ENCODE measurements at places on chromosomes 7 and 10.

DNA sequence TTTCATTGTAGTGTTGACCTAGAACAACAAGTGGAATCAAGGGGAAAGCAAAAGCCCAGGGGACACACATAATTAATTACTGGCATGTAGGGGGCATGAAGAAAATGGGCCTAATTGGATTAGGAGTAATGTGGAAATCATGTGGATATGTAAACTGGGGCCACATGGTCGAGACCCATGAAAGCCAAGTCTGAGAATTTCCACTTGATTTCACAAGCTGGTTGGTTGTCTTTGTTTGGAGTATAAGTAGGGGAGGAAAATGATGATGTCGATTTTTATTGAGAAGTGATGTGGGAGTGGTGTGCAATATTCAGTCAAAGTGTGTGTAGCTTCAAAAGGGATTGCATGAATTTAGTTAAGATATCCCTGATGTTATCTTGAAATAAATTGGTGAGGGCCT is 131.8 kb downstream of the LRRC4 start:
- DNase-seq, result no peak

DNA sequence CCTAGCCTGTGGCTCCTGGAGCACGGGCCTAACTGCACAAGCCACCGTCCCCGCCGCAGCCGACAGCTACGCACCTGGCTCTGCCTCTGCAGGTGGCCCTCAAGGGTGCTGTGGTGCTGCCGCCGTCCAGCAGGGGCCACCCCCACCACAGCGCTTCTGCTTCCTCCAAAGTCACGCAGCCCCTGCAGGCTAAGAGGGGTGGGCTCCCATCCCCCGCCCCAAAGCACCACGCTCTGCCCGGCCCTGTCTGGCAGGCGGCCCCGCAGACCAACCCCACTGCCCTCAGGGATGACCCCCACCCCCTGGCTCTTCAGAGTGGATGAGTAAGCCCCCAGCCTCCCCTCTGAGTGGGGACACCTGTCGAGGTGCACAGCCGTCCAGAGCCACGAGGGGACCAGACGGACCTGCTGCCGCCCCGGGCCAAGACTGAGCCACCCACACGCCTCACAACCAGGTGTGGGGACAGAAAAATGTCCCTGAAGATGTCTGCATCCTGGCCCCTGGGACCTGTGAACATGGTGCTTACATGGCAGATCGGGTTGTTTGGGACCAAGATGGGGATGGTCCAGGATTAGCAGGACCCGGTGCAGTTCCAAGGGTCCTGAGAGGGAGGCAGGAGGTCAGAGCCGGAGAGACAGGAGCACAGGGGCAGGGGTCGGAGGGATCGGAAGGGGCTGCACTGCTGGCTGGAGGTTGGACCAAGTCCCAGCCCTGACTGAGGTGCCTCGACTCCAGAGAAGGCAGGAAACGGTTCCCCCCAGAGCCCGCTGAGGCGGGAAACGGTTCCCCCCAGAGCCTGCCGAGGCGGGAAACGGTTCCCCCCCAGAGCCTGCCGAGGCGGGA is 9.0 kb upstream of the ADAP1 start:
- no peak for DNase-seq

DNA sequence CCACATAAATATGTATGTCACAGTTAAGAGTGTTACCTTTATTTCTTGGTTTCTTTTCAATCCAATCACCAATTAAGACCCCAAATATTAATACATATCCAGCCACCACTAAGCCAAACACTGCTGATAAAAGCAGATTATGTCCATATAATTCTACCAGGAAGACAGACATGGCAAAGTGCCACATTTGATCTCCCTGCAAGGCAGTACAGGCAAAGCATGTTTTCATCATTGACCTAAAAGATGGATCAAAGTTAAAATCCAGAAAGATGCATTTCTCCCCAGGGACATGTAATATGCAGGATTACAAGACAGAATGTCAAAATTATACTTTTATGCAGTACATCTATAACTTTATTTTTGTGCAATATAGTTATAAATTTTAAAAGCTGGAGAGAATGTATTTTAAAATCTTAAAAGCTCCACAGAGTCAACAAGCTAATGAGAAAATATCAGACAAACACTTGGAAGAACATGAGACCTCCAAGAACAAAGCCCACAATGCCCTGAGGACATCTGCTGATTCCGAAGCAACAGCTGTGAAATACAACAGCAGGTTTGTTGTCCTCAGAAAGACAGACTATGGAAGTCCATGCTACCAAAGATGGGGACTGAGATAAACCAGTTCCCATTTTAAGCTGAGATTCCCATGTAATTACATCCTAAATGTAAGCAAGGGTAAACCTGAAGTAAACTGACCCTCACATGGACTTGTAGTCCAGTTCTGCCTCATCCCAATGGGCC is 54.5 kb upstream of the TOMM7 start:
- DNase-seq, result no peak

- DNase-seq, result no peak
These were observed 91.8 kb downstream of the ARHGAP12 start for GRCh38 chr10:31836569-31837406.

DNA sequence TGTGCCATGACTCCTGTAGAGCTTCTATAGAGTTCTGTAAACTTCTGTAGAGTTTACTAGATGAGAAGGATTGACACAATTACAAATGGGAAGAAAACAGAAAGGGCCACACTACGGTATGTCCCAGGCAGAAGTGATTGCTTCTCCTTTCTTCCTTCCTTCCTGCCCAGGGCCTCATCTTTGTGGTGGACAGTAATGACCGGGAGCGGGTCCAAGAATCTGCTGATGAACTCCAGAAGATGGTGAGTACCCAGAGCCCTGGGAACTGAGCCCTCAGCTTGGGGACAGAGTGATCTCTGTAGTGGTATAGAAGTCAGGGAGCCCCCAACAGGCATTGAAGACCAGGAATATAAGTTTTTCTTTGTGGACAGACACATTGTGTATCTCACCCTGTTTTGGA is 1.7 kb downstream of the ARF5 start:
- no peak for DNase-seq

DNA sequence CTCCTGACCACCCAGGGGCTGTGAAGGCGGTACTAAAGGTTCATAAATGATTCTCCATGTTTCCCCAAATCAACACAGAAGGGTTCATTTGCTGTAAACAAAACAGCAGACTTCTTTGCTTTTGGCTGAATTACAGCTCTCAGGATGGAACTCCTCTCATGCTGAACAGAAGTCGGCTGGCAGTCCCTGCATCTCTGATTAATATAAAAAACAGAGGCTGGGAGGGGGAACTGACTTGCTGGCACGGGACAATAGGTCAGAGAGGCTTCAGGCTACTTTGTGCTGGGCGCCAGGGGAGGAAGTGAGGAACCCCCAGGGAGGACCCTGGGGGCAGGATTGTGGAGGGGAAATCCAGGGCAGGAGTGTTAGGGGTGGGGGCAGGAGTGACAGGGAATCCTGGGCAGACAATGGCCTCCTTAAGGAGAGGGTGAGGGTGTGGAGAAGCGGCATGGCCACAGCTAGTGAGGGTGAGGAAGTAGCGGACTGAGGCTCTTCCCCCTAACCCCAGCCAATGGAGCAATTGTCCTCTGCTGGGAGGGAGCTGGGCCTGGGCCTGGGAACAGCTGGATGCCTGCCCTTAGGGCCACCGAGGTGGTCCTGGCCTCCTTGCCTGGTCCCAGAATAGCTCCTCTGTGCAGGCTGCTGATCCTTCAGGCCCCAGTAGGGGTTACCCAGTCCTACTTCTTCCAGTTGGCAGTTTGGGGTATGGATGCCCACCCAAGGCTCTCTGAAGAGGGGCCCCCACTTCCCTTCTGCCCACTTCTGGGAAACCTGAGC is 9.2 kb upstream of the SFRP5 start:
- DNase-seq, result no peak

GRCh38 chr10:73888514-73888913 is 14.2 kb upstream of the CAMK2G start:
- DNase-seq, result no peak

DNA sequence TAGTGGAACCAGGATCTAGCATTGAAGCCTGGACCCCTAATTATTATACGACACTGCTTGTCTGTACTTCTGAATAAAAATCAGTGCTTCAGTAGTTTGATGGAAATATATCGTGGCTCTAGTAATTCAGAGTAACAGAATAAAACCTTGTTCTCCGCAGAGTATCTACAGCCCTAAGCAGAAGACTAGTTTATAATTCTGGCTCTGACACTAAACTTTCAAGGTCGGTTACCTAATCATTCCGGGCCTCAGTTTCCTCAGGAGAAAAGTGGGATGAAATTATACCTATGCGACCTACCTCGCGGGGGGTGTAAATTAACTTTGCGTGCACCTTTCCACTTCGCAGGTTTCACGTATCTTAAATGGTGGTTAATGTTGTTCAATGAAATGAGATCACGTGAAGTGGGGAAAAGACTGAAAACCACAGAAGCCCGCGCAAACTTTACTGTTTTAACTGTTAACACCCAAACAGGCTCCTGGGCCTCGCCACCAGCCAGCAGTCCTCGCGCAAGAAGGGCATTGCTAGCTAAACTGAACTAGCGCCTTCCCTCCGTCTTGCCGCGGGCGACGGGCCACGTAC is 615 bp downstream of the THAP5 start:
- DNase-seq, result no peak

GRCh38 chr7:152660021-152660420 is 15.9 kb downstream of the XRCC2 start:
- DNase-seq, result no peak

GRCh38 chr7:157003445-157003755 is 7.1 kb downstream of the MNX1 start:
- no peak for DNase-seq

GRCh38 chr7:122951006-122951405 is 44.5 kb downstream of the TAS2R16 start:
- DNase-seq, result no peak

DNA sequence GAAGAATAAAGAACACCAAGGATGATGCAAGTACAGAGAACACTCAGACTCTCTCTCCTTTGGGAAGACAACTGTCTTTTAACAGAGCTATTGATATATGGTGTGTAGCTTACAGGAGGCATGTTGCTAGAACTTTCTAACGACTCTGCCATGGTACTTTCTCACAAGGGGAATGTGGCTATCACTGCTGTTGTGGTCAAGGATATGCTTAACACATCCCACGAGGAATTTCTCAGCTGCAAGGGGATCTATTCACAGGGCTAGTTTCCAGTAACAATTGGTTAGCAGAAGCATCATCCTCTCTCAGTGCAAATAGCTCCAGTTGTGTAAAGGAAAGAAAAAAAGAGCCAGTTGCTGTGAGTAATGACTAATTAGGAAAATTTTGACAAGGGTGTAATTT is 826.0 kb downstream of the SORCS1 start:
- DNase-seq, result no peak

- DNase-seq, result no peak
These were observed 303.4 kb downstream of the GFRA1 start for GRCh38 chr10:115969591-115969990.

DNA sequence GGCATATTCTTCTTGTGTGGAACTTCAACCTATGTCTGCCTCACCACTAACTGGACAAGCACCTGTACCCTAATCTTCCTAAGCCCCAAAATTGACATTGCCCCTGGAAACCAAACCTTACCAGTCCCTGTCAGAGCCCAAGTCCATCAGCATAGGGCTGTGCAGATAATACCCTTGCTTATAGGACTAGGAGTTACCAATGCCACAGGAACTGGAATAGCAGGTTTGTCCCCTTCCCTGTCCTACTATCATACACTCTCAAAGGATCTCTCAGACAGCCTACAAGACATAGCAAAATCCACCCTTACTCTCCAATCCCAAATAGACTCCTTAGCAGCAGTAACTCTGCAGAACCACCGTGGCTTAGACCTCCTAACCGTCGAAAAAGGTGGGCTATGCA is 19.8 kb downstream of the ZNF107 start:
- no peak for DNase-seq

- no peak for DNase-seq
These were observed 190.9 kb upstream of the PPP1R3A start for GRCh38 chr7:114109721-114110120.

DNA sequence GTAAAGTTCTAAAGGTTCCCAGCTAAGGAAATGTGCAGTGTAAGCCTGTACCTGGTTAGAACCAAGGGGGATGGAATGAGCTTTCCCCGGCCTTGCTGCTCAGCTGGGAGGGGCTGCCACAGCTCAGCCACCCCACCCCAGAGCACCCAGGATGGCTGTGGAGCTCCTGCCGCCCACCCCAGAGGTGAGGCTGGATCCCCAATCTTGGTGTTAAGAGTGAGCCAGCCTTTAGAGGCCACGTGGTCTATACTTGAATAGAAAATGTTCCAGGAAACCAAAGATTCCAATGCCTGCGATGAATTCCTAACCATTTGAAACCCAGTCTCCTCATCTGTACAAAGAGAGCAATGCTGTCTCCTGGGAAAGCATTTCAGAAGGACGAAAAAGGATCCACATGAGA is 16.5 kb downstream of the DIP2C start:
- no peak for DNase-seq

GRCh38 chr10:47224546-47225218 is 75.3 kb upstream of the GDF10 start:
- no peak for DNase-seq

DNA sequence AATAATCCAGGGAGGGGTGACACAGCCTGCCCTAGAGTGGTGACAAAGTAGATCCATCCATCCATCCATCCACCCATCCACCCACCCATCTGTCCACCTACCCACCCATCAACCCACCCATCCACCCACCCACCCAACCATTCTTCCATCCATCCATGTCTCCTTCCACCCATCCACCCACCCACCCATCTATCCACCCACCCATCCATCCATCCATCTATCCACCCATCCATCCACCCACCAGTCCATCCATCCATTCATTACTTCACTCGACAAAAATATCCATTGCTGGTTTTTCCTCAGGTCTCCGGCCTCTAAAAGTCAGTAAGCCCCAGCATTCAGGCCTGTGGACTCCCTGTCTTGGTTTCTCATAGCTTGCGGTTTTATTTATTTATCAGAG is 12.5 kb upstream of the LIMK1 start:
- DNase-seq, result no peak

- DNase-seq, result no peak
These were observed 73.2 kb downstream of the PPP1R9A start for GRCh38 chr7:94980418-94981142.

DNA sequence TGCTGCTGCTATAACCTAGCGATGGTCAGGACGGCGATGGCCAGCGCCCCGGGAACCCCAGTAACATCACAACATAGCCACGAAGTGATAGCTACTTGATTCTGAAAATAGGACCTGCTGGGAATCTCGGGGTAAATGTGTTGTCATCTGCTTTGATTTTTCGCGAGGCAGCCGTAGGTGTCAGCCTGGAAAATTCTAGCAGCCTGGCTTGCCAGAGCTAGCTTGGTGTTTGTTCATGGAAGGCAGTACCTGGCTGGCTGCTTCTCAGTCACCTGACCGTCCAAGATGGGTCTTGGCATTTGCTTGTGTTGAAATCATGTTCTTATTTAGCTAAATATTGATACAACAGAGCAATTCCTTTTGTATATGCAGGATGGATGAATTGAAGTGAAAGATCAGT is 82.4 kb upstream of the BTBD16 start:
- no peak for DNase-seq

GRCh38 chr7:22845221-22845834 is 22.7 kb upstream of the TOMM7 start:
- DNase-seq, result no peak

Measured in T-helper 2 cell (primary cell).